ENCODE measurements at places on chromosomes 6 and 20. TPM values are rescaled to one million over a fixed set of nuclear protein-coding genes. Genes with fewer than 3 reads are reported as not detected.

- H3K4me3 ChIP-seq = no peak overlapping the region
Measured at GRCh38 chr6:84976526-84977362, 212.3 kb upstream of the TBX18 start.

DNA sequence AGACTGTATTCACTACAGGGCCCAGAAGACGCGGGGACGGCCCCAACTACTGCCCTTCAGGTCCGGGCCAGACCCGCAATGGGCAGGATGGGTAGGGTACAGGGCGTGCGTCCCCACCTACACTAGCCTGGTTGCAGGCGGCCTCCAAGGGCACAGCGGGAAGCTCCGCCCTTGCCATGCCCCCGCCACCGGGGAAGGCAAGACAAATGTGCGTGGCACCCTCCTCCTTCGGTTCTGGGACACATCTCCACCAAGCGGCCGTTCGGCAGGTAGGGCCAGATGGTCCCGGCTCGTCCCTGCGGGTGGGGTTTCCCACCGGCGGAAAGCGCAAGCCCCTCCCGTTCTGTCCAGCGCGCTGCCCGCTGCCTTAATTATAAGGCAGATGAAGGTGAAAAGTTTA lies 5.6 kb downstream of the NXT1 start:
- no peaks in the 10 kb centered on the region for H3K27me3 ChIP-seq
- peaks cover 28% of the 10 kb centered on the region for H3K4me1 ChIP-seq
- H3K27ac ChIP-seq = peak overlapping the region; percentile 95
- no peaks in the 10 kb centered on the region for H3K36me3 ChIP-seq
- no peak overlapping the region for H3K4me3 ChIP-seq

- H3K4me1 ChIP-seq = no peaks in the 10 kb centered on the region
- no peak overlapping the region for H3K4me3 ChIP-seq
- H3K36me3 ChIP-seq = no peaks in the 10 kb centered on the region
- H3K27ac ChIP-seq = no peak overlapping the region
- H3K27me3 ChIP-seq = no peaks in the 10 kb centered on the region
Measured at GRCh38 chr6:51199733-51200260, 381.1 kb downstream of the TFAP2B start.

DNA sequence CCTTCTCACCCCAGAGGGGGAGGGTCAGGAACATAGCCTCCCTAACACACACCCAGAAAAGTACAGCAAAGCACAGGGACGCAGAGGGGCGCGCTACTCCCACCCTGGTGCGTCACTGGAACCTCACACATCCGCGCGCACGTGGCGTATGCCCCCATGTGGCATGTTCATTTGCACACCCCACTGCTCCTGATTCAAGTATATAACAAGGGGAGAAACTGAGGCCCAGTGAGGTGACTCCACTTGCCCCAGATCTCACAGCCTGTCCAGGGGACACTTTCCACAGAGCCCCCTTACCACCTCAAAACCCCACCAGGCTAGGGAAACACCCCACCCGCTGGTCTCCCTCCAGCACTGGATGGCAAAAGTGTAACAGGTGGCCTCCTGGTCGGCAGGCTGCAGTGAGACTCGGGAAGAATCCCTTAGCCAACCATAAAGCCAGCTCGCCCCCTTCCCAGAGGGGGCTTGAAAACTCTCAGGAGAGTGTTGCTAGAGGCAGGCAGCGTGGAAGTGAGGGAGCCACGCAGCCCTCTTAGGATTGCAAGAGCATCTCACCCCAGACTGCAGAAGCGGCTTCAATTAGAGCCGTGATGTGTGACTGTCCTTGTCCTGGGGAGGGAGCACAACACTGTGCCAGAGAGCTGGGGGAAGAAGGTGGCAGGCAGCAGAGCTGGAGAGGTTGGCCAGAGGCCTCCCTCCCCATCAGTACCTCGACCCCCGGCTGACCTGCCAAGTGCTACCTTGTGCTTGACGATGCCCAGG lies at the start of gene GRM4:
TSS of gene GRM4 (minus strand) at position 67 of the 762 bp plus-strand sequence. CDS start 12,591 bp downstream, outside the sequence.
- no peaks in the 10 kb centered on the region for H3K36me3 ChIP-seq
- H3K4me1 ChIP-seq = peaks cover 14% of the 10 kb centered on the region
- no peak within 1 kb of the TSS for H3K27ac ChIP-seq
- H3K27me3 ChIP-seq = peaks cover 91% of the 10 kb centered on the region
- DNase-seq = no peak

GRCh38 chr6:42049948-42050296 lies 402 bp upstream of the TAF8 start:
- DNase-seq = no peak
- peaks cover 37% of the 10 kb centered on the region for H3K4me1 ChIP-seq
- H3K36me3 ChIP-seq = no peaks in the 10 kb centered on the region

DNA sequence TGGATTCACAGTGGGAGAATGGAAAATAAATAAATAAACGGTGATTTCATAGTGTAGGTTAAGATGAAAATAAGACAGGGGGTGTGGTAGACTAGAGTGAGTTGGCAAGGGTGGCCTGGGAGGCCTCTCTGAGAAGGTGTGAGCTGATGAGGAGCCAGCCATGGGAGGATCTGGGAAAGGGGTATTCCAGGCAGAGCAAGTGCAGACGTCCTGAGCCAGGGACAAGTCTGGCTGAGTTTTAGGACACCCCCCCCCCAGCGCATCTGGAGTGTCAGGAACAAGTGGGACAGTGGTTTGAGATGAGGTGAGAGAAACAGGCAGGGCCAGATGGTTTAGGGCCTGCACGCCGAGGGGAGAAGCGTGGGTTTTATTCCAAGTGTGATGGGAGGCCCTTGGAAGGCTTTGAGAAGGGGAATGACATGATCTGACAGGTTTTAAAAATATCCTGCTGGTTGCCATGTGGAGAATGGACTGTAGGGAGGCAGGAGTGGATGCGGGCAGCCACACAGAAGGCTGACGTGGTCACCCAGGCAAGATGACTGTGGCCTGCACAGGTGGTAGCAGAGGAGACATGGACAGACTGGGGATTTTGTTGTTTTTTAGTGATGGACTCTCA lies 21.1 kb upstream of the CCM2L start:
- H3K27ac ChIP-seq = no peak overlapping the region
- peaks cover 33% of the 10 kb centered on the region for H3K27me3 ChIP-seq
- H3K4me1 ChIP-seq = no peaks in the 10 kb centered on the region
- no peak for DNase-seq

DNA sequence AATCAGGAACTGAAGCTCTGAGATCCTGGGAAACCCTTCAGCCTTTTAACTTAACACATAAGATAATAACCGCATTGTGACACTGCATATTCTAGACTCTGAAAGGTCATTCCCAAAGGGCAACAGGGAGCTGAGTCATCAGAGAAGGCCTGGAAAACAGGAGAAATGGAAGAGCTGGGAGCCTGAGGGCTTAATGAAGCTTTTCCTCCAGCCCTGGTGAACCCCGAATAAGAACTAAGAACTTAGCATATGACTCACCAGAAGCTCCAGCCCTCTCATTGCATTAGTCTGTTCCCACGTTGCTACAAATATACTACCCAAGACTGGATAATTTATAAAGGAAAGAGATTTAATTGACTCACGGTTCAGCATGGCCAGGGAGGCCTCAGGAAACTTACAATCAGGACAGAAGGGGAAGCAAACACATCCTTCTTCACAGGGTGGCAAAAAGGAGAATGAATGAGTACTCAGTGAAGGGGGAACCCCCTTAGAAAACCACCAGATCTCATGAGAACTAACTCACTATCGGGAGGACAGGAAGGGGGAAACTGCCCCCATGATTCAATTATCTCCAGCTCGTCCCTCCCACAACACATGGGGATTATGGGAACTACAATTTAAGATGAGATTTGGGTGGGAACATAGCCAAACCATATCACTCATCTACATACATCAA lies 648.5 kb downstream of the TFAP2A start:
- H3K27ac ChIP-seq = no peak overlapping the region
- H3K27me3 ChIP-seq = no peaks in the 10 kb centered on the region
- peak; percentile 28 for DNase-seq

- no peaks in the 10 kb centered on the region for H3K27me3 ChIP-seq
- no peak overlapping the region for H3K4me3 ChIP-seq
- peaks cover 5% of the 10 kb centered on the region for H3K4me1 ChIP-seq
- no peak overlapping the region for H3K27ac ChIP-seq
- no peaks in the 10 kb centered on the region for H3K36me3 ChIP-seq
Measured at GRCh38 chr20:20399531-20400500, 31.9 kb downstream of the INSM1 start.

DNA sequence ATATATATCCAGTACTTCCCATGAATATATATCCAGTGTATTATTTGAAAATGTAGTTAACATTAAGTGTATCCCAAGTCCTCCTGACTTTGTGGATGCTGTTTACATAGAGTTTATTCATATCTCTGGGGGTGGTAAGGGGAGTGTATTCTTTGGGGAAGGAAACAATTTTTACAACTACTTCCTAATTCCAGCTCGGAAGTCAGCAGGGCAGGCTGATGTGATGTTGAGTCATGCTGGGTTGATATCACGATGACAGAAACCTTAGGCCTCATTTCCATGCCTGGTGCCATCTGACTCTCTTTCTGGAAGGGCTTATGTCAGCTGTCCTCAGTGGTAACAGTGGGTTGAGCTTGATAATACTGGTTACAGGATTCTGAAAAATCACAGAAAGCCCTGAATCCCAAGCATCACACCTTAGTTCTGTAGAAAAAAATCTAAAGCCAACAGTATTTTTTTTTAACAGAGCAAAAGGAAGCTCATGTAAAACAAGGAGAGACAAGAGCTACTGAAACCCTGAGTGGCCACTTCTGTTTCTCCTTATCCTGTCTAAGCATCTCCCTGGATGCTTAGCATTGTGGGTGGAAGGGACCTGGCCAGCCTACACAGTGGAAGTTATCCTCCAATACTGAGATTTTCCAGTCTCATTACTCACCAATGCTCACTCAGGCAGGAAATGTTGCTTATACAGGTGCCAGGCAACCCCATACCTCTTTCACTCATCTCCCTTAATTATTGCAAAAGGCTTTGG lies 75.2 kb upstream of the IYD start:
- peak; percentile 44 for DNase-seq
- H3K36me3 ChIP-seq = no peaks in the 10 kb centered on the region
- no peaks in the 10 kb centered on the region for H3K27me3 ChIP-seq
- peak overlapping the region; percentile 67 for H3K27ac ChIP-seq

DNA sequence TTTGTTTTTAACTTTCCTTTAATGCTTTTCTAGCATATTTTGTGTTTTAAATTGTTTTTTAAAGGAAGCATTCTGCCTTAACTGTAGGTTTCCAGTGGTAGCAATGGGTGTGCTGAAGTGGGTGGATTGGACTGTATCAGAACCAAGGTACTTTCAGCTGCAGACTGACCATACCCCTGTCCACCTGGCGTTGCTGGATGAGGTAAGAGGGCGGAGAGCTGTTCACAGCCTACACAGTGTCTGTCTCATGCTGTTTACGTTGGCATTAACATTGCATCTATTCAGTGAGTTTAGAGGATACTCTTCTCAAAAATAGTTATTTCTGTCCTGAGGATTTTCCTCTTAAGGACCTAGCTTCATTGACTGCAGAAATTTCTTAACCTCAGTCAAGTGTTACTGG lies 11.9 kb downstream of the NELFCD start:
- H3K36me3 ChIP-seq = no peaks in the 10 kb centered on the region
- H3K27me3 ChIP-seq = no peaks in the 10 kb centered on the region
- H3K4me1 ChIP-seq = peaks cover 4% of the 10 kb centered on the region
- H3K4me3 ChIP-seq = no peak overlapping the region

DNA sequence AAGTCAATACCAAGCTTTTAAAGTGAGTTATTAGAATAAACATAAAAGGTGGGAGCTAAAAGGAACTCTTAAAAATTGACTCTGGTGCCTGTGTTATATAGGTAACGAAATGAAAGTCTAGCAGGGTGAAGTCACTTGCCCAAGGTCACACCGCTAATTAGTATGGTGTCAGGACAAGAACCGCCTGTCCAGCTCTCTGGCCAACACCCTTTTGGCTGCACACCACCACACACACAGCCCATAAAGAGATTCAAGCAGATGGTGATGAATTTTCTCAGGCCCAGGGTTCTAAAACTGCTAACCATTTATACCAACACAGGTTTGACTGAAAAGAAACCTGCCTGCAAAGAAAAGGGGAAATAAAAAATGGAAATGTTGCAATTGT lies 20.2 kb downstream of the GFOD1 start:
- DNase-seq = no peak
- no peaks in the 10 kb centered on the region for H3K27me3 ChIP-seq
- no peaks in the 10 kb centered on the region for H3K36me3 ChIP-seq
- H3K4me3 ChIP-seq = no peak overlapping the region
- H3K4me1 ChIP-seq = peaks cover 4% of the 10 kb centered on the region
- H3K27ac ChIP-seq = no peak overlapping the region

GRCh38 chr6:166206066-166206465 lies 38.4 kb upstream of the TBXT start:
- no peaks in the 10 kb centered on the region for H3K27me3 ChIP-seq
- no peak overlapping the region for H3K4me3 ChIP-seq
- H3K36me3 ChIP-seq = no peaks in the 10 kb centered on the region
- no peak overlapping the region for H3K27ac ChIP-seq
- no peak for DNase-seq

DNA sequence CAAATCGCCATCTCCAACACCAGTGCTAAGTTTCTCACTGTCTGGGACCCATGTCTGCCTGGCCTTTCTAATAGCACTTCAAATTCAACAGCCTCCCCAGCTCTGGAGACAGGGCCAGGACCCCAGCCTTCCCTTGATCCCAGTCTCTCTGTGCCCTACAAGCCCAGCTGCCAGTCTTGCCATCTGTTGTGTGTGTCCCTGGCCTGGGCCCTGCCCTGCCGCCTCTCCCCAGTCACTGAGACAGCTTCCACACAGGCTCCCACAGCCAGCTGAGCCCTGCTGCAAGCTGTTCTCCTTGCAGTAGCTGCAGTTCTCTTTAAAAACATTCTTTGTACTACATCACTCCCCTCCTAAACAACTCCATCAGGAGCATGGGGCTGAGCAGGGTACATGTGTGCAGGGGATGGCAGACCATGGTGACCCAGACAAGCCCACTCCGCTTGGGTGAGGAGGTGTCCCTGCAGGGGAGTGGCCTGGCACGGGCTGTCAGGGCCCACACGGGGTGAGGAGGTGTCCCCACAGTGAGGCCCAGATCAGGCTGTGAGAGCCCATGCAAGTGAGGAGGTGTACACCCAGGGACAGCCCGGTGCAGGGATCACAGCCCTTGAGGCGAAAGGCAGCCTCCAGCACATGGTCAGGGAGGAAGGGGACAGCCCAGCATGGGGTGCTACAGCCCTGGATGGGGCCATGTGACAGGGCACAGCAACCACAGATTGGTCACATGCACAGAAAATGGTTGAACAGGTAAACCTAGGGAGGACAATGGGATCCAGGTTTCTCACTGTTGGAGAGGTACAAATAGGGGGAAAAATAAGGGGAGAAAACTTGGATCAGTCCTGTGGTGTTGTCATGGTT lies 16.2 kb downstream of the CST7 start:
- H3K27ac ChIP-seq = no peak overlapping the region
- DNase-seq = no peak
- H3K4me3 ChIP-seq = no peak overlapping the region
- H3K27me3 ChIP-seq = no peaks in the 10 kb centered on the region

DNA sequence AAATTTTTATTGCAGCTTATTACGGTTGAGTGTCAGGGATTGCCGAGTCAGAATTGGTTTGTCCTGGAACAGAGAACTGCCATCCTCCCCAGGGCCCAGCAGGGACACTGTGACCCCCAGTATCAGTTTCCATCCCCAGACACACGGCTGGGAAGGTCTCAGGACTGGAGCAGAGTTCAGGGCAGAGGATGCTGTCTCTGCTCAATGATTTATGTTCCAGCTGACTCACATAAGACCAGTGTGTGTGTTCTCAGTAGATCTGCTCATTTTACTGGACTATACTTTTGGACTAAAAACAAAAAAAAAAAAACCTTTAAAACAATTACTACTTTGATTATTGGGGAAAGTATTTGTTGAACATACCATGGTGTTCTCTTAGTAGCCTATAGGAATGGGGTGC lies 44.2 kb downstream of the FNDC1 start:
- H3K27ac ChIP-seq = no peak overlapping the region
- no peaks in the 10 kb centered on the region for H3K27me3 ChIP-seq
- DNase-seq = no peak
- H3K4me3 ChIP-seq = no peak overlapping the region
- H3K36me3 ChIP-seq = no peaks in the 10 kb centered on the region
- no peaks in the 10 kb centered on the region for H3K4me1 ChIP-seq

The MUC22 gene
- not detected for polyA plus RNA-seq

The GTSF1L gene
- polyA plus RNA-seq = not detected

The WFDC10B gene
- polyA plus RNA-seq = 0.62 TPM

The CD109 gene
- 4.7 TPM for polyA plus RNA-seq
